ENCODE measurements at places on chromosomes 11 and 22.
A peak's percentile ranks its signal among the peaks of the same experiment; 100 is the strongest.

DNA sequence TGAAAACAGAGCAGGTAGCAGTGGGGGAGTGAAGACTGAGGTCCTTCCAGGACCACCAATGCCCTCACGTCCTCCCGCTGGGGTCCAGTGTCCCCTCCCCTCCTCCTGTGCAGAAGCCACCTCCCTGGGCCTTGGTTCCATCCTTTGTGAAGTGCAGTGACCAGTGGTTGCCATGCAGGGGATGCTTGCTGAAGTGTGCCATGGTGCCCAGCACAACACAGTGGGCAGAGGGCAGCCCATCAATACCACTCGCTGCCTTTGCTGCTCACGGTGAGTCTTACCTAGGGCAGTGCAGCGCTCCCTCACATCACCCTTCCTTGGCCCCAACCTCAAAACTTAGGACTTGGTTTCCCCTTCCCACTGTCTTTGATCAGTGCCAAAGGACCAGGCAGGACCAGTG, 12.9 kb downstream of the MYEOV start:
- no peak for DNase-seq

DNA sequence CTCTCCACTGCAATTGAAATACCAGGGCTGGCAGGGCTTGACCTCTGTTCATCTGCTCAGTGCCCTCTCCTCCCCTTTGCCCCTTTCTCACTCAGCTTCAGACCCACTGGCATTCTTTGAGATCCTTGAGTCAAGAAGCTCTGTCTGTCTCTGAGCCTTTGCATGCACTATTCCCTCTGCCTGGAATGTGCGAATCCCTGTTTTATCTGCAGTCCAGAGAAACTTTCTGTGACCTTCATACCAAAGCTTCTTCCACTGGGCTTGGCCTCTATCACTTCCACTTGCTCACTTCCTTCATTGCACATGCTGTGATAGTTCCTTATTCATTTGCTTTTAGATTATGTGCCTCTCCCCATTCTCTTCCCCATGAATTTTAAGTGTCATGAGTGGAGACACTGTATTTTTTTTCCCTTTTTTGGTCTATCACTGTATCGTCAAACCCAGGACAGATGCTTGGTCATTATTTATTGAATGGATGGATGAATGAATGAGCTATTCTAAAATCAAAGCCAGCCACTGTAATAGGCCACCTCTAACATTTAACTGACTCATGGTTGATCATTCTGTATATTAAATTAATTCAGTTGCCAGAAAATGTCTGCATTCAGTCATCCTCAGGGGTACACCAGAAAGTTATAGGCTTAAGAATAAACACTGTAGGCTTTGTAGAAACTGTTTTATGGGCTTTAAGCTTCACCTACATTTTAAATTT, 88.7 kb upstream of the TIMP3 start:
- no peak for DNase-seq

- no peak for DNase-seq
These were observed 53.1 kb downstream of the SWAP70 start for GRCh38 chr11:9717040-9717357.

GRCh38 chr11:56817661-56818060, 69.2 kb upstream of the OR9G4 start:
- no peak for DNase-seq

- no peak for DNase-seq
These were observed 98.3 kb downstream of the PAX6 start for GRCh38 chr11:31712851-31713250.

- DNase-seq, result no peak
These were observed 54.2 kb downstream of the FEZ1 start for GRCh38 chr11:125441648-125442410.

GRCh38 chr11:126888115-126888712, 112.4 kb downstream of the KIRREL3 start:
- DNase-seq, result no peak

DNA sequence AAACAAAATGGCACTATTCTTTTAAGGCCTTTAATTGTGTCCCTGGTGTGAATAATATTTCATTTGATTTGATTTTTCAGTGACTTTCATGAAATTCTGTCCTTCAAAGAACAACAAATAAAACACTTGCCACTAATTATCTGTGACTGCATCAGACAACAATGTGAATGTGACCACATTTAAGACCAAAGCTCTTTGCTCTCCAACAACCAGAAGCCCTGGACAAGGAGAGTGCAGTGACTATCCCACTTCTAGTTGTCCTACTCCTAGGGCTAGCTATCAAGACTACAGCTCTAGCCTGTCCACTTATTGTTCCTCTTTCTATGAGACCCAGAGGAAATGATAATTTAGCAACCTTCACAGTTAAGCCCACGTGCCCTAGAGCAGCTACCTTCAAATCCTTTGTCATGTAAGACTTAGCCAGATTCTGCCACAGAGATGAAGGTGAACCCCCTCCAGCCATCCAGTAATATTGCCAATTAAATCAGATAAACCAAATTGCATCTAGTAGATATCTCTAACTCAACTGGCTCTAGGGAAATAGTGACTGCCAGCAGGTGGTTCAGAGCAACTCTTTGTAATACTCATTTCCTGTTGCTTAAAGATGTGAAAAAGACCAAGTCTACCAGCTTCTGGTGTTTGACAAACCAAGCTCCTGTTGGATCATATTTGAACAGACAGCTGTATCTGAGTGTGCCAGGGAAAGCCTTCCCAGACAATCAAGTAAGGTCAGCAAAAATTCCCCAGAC, 142.6 kb upstream of the BLID start:
- DNase-seq, result no peak

GRCh38 chr11:35057926-35058668, 80.9 kb upstream of the CD44 start:
- DNase-seq, result no peak

- no peak for DNase-seq
These were observed 483.3 kb downstream of the TBC1D22A start for GRCh38 chr22:47245786-47246185.

DNA sequence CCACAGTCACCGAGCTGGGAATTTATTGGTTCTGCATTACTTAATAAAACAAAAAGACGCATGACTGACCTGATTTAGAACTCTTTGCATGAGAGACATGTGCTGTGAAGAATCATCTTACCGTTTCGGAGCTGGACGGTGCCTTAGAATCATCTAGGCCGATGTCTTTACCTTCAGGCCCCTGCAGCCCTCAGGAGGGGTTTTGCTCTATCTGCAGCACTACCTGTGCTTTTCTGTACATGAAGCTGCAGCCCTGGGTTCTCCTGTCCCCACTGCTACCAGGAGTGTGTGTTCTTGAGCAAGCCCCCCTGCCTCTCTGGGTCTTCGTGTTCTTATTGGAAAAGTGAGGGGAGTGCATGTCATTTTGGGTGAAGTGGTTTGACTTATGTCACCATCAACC, 94.0 kb upstream of the OR4B1 start:
- no peak for DNase-seq

- DNase-seq, result no peak
These were observed 22.7 kb upstream of the TMPRSS5 start for GRCh38 chr11:113728814-113729213.

DNA sequence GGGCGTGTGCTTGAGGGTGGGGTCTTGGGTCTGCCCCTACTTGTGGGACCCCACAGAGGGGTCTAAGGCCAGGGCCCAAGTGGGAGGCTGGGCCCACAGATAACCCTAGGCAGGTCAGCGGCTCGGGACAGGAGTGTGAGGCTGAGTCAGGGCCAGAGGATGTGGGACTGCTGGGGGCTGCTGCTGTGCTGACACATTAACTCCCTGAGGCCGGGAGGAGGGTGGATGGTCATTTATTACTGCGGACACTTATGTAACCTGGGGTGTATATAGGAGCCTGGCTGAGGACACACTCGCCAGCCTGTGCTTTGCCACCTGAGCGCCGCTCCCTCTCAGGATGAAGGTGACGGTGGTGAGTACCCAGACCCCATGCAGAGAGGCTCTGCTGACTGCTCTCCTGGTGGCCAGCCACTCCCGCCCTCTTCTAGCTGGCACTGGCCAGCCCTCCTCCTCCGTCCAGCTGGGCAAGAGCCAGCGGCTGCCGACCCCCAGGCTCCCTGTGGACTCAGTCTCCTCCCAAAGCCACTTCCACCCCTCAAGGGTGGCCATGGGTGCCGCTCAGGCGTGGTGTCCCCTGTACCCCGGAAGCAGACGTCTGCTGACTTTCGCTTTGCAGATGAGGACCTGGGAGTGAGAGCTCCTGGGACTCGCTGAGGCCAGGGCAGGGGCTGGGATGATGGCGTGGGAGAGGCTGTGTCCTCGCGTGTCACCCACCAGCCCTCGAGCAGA, at the start of gene MIOX:
MIOX (plus strand) TSS at position 299 of the 729 bp plus-strand sequence; CDS start at position 338, 39 bp downstream.
- no peak for DNase-seq

DNA sequence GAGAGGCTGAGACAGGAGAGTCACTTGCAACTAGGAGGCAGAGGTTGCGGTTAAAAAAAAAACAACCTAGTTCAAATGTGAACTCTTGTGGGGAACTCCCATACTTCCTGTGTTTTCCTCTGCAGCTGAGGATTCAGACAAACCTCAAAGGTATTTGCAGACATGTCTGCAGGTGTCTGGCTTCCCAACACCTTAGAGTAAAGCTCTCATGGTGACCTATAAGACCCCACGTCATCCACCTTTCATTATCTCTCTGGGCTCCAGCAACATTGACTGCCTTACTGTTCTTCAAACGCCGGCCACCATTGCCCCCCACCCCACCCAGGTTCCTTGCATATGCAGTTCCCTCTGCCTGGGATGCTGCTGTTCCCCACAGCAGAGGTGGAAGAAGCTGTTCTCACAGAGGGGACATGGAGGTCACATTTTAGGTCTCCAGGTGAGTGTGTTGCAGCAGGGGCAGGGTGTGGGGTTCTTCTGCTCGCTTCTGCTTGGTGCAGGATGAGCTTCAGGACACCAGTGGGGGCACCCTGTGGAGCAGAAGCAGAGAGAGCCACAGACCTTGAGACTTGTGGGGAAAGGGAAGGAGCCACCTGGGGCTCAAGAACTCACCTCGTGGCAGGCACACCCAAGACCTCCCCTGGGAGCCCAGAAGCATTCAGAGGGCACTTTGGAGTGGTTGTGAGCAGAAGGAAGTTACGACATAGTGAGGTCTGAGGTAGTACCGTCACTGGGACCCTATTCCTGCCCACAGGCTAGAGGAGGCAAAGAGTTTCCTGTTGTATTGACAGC, 203.2 kb downstream of the CSNK2A3 start:
- DNase-seq, result peak; percentile 75

DNA sequence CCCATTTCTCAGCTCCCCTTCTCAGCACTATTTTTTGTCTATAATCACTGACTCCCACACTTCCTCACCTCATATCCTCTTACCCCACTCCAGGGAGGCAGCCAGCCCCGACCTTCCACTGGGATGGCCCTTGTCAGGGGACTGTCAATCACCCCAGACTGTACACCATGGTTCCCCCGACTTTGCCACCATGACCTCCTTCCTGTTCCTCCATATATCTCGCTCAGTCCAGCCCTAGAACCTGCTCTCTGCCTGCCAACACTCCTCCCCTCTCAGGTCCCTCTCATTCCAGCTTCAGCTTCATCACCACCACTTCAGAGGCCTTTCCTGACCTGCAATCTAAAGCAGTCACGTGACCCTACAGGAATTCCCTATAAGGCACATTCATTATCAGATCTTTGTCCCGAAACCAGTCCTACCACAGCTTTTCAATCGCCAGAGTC, 16.5 kb downstream of the PRPF19 start:
- DNase-seq, result no peak

- DNase-seq, result no peak
These were observed 631 bp upstream of the NPTXR start for GRCh38 chr22:38844315-38845003.

DNA sequence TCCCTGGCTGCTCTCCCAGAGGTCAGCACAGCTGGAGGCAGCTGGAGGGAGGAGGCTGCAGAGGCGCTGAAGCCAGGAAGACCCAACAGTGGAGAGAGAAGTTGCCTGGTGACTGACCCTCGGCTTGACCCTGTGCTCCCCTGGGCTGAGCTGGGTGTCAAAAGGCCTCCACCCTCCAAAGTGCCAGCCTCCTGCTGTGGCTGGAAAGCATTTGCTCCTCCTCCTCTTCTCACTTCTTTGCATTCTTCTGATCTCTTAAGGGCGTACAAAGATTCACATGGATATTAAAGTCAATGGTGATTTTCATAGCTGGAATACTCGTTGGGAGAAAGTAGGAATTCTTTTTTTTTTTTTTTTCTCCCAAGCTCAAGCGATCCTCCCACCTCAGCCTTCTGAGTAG, 91.7 kb downstream of the MED15 start:
- no peak for DNase-seq

DNA sequence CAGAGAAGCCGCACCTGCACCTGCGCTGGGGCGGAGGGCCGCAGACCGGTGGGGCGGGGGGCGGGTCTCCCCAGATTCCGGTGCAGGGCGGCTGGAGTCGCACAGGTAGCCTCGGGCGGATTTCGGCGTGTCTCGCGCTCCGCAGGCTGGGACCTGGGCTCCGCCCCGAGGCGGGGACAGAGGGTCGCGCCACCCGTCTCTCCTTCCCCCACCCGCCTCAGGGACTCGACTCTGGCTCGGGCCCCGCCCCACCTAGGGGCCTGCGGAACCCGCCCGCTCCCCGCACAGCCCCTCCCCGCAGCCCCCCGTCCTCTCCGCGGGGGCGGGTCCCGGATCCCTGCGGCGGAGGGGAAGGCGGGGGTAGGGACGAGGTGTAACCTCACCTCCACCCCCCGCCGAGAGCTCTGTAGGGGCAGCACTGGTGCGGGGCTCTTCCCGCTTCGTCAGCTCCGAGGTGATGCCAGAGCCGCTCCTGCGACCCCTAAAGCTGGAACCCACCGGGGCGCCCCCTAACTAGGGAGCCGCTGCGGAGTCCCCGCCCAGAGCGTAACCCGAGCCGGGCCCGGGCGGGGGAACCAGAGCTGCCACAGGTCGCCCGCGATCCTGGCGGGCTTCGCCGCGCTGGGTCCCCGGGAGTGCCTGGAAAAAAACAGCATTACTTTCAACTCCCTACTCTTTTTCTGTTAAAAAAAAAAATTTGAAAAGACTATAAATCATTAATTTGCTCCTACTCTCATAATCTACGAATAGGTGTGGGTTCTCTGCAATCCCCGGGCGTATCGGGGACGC, at the start of gene SLC29A2:
SLC29A2 (minus strand) TSS at position 134 of the 789 bp plus-strand sequence. CDS start 169 bp downstream, outside the sequence.
- peak; percentile 79 for DNase-seq

- DNase-seq, result no peak
These were observed 569.9 kb upstream of the ANO5 start for GRCh38 chr11:21622995-21623394.

GRCh38 chr11:5247472-5248192, 2.0 kb downstream of the HBG1 start:
- DNase-seq, result no peak

DNA sequence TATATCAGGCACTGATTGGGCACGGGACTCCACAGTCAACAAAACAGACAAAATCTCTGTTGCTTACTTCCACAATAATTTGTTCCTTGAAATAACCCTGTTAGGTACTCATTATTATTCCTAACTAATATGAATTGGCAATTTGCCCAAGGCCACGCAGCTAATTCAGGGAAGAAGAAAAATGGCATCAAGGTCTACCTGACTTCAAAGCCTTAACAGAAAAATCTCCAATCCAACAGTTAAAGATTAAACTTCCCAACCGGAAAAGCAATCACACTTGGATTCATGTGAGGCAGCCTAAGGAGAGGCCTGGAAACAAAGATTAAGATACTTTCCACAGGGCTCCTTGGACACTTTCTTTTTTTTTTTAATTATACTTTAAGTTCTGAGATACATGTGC, 68.9 kb downstream of the PRCP start:
- no peak for DNase-seq

Data from CD4-positive, alpha-beta T cell treated with Interferon alpha-2 for 1 hour (primary cell).